Central memory CD8-positive, alpha-beta T cell (primary cell): ENCODE measurements at places on chromosomes 2 and 18.

DNA sequence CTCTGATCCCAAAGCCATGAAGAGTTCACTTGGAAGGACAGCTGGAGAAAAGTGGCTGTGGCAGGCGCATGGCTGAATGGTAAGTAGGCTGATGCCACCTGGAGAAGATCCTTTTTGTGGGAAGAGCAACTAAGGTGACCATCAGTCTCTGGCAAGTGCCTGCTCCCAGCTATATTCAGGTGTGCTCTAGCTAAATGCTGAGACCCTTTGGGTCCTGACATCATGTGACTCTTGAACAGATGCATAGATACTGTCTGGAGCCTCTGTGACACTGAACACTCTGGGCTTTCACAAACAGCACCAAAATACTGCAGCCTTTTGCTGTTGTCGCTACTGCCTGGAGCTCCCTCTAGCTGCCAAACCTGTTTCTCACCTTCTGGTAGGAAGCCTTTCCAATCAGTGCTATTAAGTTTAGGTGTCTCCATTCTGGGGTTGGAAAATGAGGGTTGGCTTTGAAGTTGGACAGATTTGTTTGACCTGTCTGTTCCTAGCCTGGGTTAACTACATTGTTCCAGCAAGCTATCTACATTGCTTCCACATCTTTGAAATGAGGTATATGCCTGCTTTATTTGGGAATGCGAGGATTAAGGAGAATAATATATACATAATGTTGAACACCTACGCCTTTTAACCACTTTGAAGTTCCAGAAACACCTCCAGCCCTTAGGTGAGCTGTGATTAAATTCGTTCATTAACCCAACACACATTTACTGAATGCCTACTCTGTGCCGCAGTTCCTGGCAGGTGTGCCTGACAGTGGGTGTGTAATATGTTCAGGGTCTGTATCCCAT, 3.1 kb downstream of the EGR4 start:
- DNase-seq: no peak

- DNase-seq: no peak
Observed at GRCh38 chr2:120936476-120937334, 201.0 kb downstream of the GLI2 start.

DNA sequence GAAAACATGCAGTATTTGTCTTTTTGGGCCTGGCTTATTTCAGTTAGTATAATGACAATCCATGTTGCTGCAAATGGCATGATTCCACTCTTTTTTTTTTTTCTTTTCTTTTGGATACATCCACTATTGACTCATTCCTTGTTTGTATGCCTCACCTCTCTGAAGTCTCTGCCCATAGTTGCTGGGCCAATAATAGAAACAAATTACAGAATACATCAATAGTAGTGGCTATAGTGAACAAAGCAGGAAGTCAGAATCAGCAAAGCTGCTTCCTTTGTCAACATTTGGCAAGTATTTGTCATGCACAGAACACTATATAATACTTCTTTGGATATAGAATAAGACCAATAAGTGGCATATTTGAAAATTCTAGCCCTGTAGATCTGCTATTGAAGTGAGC, 609.7 kb downstream of the STK39 start:
- DNase-seq: no peak

- peak; percentile 27 for DNase-seq
Observed at GRCh38 chr2:98769784-98770183, 38.9 kb upstream of the MGAT4A start.

- DNase-seq: no peak
Observed at GRCh38 chr2:109185821-109186570, 57.0 kb downstream of the SH3RF3 start.

GRCh38 chr2:61181382-61182058, 19.5 kb downstream of the C2orf74 start:
- DNase-seq: no peak

DNA sequence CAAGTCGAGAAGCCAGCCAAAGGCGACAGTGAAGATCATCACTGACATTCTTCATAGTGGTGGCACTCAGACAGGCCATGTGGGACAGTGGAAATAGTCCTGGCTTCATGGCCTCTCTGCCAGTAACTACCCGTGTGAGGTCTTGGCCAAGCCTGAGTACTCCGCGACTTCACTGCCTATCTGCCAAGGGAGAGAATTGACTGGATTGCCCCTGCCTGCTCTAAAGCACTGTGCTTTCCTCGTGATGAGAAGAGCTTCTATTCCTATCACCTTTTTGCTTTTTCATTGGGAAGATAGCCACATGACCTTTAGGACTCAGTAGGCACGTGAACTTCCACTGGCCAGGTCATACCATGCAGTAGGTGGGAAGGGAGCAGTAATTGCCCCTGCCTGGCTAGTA, 239.3 kb downstream of the HAUS1 start:
- no peak for DNase-seq

DNA sequence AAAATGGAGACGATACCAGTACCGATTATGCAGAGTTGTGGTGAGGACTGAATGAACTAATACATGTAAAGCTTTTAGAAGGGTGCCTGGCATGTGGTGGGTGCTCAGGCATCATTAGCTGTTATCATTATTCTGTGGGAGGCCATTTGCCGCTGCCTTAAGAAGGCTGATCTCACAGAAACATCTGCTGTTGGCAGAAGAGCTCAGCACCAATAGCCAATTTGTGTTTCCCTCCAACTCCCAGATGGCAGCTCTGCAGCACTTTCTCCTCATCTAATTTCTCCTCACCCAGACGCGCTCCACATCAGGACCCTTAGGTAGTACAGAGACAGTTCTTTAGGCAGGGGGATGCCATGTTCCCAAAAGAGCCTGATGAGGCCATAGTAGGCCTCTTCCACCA, 15.8 kb upstream of the CYP1B1 start:
- DNase-seq: no peak

DNA sequence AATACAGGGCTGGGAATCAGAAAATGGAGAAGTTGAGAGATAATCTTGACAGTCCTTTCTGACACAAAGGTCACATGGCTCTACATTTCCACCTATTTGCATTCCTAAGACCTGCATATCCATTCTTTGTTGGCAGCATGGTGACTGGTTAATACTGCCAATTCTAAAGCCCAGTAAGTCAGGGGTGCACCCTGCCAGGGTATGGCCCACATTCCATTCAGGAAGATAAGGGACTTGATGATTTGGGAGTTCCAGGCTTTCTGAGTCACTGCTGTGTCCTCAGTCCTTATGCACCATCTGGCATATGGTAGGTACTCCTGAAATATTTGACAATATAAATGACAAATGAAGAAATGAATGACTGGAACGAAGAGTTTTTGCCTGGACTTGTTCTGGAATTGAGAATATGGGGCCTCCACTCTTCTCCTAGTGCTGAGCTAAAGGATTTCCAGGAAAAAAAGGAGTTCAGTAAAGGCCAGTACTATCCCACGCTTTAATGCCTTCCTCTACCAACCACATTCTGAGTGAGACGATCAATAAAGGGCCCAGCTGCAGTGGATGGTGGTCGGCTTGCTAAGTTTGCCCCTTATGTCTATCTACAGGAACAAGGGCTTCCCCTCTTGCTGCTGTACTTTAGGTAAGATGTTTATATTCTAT, 31.7 kb upstream of the EIF2AK3 start:
- DNase-seq: no peak

- DNase-seq: no peak
Observed at GRCh38 chr2:149167941-149168340, 129.4 kb downstream of the LYPD6B start.

DNA sequence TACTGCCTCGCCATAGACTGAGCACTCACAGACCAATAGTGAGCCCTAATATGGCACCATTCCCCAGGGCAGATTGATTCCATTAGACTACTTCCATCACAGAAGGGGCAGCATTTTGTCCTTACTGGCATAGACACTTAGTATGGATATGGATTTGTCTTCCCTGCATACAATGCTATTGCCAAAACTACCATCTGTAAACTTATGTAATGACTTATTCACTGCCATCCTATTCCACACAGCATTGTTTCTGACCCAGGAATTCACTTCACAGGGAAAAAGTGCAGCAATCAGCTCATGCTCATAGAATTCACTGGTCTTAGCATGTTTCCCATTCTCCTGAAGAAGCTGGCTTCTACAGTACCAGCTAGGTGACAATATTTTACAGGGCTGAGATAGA, 179.0 kb downstream of the PPP1R1C start:
- no peak for DNase-seq

GRCh38 chr18:2180586-2180985, 390.7 kb downstream of the METTL4 start:
- no peak for DNase-seq

DNA sequence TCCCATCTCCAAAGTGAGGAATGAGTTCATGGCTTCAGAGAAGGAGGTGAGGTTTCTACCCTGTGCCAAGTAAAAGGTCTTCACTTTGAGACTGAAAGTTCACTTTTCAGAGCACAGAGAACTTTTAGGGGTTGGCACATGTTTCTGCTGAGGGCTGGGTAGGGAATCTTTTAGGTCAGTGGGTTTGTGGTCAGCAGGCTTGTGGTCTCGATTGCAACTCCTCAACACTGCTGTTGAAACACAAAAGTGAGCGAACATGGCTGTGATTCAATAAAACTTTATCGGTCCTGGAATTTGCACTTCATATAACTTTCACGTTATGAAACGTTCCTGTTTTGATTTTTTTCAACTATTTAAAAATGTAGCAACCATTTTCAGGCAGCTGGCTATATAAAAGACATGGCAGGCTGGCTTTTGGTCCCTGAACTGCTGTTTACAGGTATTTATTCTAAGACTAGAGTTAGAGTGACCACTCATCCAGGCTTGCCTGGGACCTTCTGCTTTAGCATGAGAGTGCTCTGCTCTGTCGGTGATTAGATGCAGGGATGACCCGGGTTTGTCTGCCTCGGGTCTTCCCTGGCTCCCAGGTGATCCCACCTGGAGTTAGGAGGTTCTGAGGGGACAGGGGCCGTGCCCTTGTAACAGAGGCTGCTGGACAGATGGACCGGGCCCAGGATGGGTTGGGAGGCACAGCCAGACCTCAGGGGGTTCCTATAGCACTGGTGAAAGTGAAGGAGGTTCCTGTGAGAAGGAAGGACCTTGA, 62.7 kb upstream of the TAF1B start:
- no peak for DNase-seq

DNA sequence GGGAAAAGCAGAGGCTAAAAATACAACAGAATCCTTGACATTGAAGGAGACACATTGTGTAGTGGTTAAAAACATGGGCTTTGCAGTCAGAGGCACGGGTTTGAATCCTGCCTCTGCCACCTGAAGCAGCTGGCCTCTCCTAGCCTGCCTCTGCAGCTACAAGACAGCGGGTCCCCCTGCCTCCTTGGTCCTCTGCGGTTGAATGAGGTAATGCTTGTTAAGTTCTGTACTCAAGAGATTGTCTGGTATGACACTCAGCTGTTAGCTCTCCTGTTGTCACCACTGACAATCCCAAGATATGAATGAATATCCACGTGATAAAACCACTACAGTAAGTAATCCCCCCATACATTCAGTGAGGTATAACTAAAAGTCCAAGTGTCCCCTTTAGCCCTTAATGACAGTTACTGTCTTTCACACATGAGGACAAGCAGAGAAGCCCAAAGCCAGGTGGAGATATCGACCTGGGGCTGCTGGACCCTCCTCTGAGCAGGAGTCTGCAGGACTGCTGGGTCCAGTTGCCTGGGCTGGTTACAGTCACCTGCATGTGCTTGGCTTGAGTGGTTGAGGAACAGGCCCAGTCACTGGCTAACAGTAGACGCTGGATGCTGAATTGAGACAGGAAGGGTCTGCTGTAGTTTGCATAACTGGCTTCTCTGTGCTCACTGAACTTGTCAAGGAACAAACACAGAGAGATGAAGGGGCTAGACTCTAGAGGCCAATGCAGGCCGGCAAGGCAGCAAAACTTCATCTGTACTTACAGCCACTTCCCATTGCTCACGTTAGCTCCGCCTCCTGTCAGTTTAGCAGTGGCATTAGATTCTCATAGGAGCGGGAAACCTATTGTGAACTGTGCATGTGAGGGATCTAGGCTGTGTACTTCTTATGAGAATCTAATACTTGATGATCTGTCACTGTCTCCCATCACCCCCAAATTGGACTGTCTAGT, 85.5 kb downstream of the TGFA start:
- no peak for DNase-seq

GRCh38 chr2:201235860-201236811, 24.2 kb upstream of the CASP8 start:
- DNase-seq: peak; percentile 30

- no peak for DNase-seq
Observed at GRCh38 chr2:102144128-102144527, 1.6 kb downstream of the IL1R1 start.

DNA sequence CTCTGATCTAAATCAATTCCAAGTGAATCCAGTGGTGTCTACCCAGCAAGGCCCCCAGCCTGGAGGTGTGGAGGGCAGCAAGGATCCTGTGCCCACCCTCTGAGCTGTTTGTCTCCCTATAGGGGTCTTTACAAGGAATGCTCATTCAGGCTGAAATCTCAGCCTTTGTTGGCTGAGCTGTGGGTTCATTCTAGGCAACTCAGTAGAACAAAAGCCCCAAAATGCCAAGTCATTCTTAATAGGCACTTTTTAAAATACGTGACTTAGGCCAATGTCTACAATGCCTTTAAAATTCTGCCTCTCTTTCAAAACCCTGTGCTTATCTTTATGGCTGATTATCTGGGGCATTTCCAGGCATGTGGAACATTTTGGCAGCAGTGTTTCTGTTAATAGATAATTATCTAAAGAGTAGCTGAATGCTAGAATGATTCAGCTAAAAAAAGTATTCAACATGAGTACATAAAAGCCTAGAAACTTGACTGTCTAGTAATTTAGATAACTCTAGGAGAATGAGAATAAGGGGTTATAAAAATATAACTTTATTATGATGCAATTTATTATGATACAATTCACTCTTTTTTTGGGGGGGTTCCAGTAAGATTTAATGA, 7.4 kb downstream of the UGT1A6 start:
- no peak for DNase-seq

DNA sequence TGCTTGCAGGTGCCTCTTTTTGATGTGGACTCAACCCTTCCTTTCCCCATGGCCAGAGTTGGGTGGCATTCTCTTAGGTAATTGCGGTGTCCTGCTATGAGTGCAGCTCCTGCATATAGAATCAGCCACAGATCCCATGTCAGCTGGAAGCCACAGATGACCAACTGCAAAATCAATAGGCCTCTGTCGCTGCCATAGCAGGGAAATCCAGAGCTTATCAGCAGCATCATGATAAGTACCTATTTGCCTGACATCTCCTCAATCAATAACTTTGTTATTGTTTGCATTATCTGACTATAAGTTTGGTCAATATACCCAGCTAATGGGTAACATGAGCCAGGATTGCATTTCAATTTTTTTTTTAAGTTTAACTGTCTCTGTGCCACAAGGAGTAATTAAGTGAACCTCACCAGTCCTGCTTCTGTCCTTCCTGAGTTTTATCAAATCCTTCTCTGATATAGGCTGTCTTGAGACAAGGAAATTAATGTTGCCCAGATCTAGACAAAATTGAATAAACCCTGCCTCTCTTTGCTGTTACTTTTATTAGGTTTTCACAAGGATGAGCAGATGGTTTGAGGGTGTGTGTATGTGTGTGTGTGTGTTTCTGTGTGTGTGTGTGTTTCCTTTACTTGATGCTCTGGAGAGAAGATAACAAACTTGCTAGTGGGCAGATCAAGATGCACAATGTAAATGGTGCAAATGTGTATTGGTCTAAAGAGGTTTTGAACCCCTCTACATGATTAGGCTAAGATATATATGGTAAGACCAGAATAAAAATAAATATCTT, 59.6 kb upstream of the CREB1 start:
- DNase-seq: no peak

GRCh38 chr2:234550511-234551107, 53.7 kb upstream of the ARL4C start:
- DNase-seq: no peak
